Skeletal muscle tissue (tissue), 5 donors: ENCODE measurements at places on chromosomes 1 and 21. TPM values are rescaled to one million over a fixed set of nuclear protein-coding genes. Genes with fewer than 3 reads are reported as not detected.

Gene BRDT
- total RNA-seq, result not detected

Gene S100B
- 25.6 TPM for total RNA-seq

Gene PPT1
- 33.4 TPM for total RNA-seq

Gene GJB5
- not detected for total RNA-seq

Gene ITLN1
- not detected for total RNA-seq

Gene NOS1AP
- total RNA-seq, result under 0.01 TPM

Gene RSPH1
- not detected for total RNA-seq

Gene SHCBP1L
- under 0.01 TPM for total RNA-seq

Gene PRAMEF1
- total RNA-seq, result not detected

Gene FCMR
- total RNA-seq, result 0.52 TPM

Gene ATP1A2
- 38.1 TPM for total RNA-seq

Gene NPPB
- 1.0 TPM for total RNA-seq

Gene FCRL5
- not detected for total RNA-seq

Gene ZBTB21
- 3.7 TPM for total RNA-seq

Gene PERM1
- 3.1 TPM for total RNA-seq

Gene ATAD3B
- 16.7 TPM for total RNA-seq

Gene ZC3H11A
- 69.4 TPM for total RNA-seq

Gene RPTN
- total RNA-seq, result not detected

Gene L1TD1
- not detected for total RNA-seq

Gene PCAT6
- total RNA-seq, result not detected

Gene TTC39A
- total RNA-seq, result 2.1 TPM

Gene CFAP74
- under 0.01 TPM for total RNA-seq

Gene GPR157
- 2.6 TPM for total RNA-seq

Gene HSD3B2
- not detected for total RNA-seq

Gene ELF3
- total RNA-seq, result not detected

Gene OR2T2
- total RNA-seq, result not detected

Gene OR14K1
- total RNA-seq, result 0.52 TPM

Gene TRAF3IP3
- total RNA-seq, result 1.0 TPM

Gene IL20
- not detected for total RNA-seq

Gene PLA2G2C
- not detected for total RNA-seq

Gene FCER1G
- 16.2 TPM for total RNA-seq

Gene CELA3B
- not detected for total RNA-seq

Gene RNF186
- not detected for total RNA-seq

Gene HAO2
- total RNA-seq, result not detected

Gene FCRL1
- under 0.01 TPM for total RNA-seq

Gene KPRP
- not detected for total RNA-seq

Gene RUNX1
- 7.8 TPM for total RNA-seq

Gene B3GALT2
- total RNA-seq, result 6.8 TPM

Gene RGS7
- total RNA-seq, result not detected

Gene BACE2
- total RNA-seq, result 39.1 TPM

Gene NT5C1A
- total RNA-seq, result 11.0 TPM

Gene AVPR1B
- 0.52 TPM for total RNA-seq

Gene MYCL
- total RNA-seq, result 1.0 TPM

Gene ALX3
- total RNA-seq, result not detected

Gene GSTM5
- total RNA-seq, result 11.5 TPM

Gene LINGO4
- under 0.01 TPM for total RNA-seq

Gene S100A8
- 67.3 TPM for total RNA-seq

Gene RRP1
- total RNA-seq, result 10.4 TPM

Gene NHLH1
- total RNA-seq, result not detected

Gene ISG15
- total RNA-seq, result 23.5 TPM
